NCI-H2107 (cell line): ENCODE measurements at places on chromosomes 3 and 15.

DNA sequence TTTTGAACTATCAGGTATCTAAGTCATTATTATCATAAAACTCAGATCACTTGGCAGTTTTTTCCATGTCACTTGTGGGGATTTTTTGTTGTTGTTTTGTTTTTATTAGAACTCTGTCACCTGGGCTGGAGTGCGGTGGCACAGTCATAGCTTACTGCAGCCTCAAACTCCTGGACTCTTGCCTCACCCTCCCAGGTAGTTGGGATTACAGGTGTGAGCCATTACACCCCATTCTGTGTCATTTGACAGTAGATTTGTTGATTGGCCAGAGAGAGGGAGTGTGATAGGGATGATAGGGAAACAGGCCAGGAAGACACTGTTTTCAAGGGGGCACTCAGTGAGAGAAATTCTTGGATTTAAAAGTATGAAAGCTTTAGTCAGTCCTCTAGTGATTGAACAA, 54.7 kb upstream of the SCAANT1 start:
- no peak for DNase-seq

GRCh38 chr3:95177096-95177495, 1114.2 kb downstream of the NSUN3 start:
- no peak for DNase-seq

GRCh38 chr3:28590216-28590615, 241.6 kb upstream of the AZI2 start:
- DNase-seq: no peak

GRCh38 chr3:43629741-43630140, 7.9 kb upstream of the ANO10 start:
- DNase-seq: no peak

GRCh38 chr3:156174229-156174847, 54.0 kb downstream of the KCNAB1 start:
- DNase-seq: no peak

- no peak for DNase-seq
Measured at GRCh38 chr3:100131241-100131640, 16.9 kb upstream of the FILIP1L start.

GRCh38 chr3:54342676-54343075, 220.3 kb downstream of the CACNA2D3 start:
- no peak for DNase-seq

- no peak for DNase-seq
Measured at GRCh38 chr15:100931143-100931890, 12.2 kb downstream of the LRRK1 start.

DNA sequence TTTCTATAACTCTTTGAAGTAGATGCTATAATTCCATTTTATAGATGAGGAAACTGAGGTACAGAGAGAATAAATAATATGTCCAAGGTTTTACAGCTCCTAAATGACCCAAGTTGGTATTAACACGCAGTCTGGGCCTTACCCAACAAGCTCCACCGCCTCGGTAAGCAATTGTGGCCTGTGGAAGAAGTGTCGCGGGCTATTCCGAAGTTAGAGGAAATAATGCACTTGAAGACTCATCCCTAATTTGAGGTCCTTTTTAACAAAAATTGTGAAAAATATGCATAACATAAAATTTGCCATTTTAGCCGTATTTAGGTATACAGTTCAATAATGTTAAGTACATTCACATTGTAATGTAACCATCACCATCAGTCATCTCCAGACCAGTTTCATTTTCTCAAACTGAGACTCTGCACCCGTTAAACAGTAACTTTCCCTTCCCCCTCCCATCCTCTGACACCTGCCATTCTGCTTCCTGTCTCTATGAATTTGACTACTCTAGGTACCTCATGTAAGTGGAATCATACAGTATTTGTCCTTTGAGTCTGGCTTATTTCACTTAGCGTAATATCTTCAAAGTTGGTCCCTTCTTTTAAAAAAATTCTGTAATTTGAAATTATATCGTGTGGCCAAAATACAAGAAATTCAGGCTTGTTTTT, 18.2 kb downstream of the IDH3A start:
- no peak for DNase-seq

GRCh38 chr3:39388741-39389248, 5.6 kb downstream of the SLC25A38 start:
- no peak for DNase-seq

GRCh38 chr3:72996121-72996472, 514 bp upstream of the PPP4R2 start:
- no peak for DNase-seq

DNA sequence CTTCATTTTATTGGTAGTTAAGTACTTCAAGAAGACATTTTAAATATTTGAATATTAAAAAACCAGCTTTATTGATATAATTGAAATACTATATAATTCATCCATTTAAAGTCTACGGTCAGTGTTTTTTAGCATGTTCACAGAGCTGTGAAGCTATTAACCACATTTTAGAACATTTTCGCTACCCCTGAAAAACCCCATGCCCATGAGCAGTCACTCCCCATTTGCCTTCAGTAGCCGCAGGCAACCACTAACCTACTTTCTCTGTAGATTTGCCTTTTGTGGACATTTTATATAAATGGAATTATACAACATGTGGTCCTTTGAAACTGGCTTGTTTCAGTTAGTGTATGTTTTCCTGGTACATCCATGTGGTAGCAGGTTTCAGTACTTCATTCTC, 55.7 kb downstream of the GPR171 start:
- DNase-seq: no peak

DNA sequence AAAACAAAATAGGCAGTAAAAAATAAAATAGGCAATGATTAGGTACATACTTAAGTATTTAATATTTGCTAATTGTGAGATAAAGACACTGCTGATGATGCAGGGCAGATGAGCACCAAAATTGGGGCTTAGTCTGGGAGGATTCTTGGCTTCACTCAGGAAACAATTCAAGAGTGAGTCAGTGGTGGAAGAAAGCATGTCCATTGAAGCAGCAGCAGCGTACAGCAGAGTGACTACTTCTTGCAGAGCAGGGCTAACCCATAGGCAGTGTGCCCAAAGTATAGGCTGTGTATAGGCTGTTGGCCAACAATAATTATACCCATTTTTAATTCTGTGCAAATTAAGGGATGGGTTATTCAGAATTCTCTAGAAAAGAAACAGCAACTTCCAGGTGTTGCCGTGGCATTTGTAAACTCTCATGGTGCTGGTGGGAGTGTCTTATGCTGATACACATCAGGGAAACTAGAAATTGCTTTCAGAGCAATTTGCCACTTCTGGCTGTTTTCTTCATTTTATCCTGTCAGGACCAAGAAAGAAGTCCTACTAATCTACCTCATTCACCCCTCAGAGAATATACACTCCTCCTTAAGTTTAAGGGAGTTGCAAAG, 317.3 kb upstream of the NAALADL2 start:
- no peak for DNase-seq
